ENCODE measurements at places on chromosomes 7 and 10.

- DNase-seq: no peak
These were observed 77.1 kb upstream of the NFE2L3 start for GRCh38 chr7:26074919-26075318.

GRCh38 chr10:22760025-22760424, 45.6 kb upstream of the PIP4K2A start:
- no peak for DNase-seq

GRCh38 chr10:99207340-99207739, 28.3 kb downstream of the HPSE2 start:
- DNase-seq: no peak

- no peak for DNase-seq
These were observed 38.3 kb upstream of the KLHL7 start for GRCh38 chr7:23067271-23067670.
